ENCODE measurements at places on chromosomes 5 and 9. TPM values are rescaled to one million over a fixed set of nuclear protein-coding genes. Genes with fewer than 3 reads are reported as not detected.
A peak's percentile ranks its signal among the peaks of the same experiment; 100 is the strongest.

GRCh38 chr5:177316005-177316404 lies 4.3 kb upstream of the MXD3 start:
- H3K4me1 ChIP-seq: peaks cover 3% of the 10 kb centered on the region
- H3K27ac ChIP-seq: no peak overlapping the region
- H3K4me3 ChIP-seq: no peak overlapping the region
- no peaks in the 10 kb centered on the region for H3K27me3 ChIP-seq
- DNase-seq: no peak

DNA sequence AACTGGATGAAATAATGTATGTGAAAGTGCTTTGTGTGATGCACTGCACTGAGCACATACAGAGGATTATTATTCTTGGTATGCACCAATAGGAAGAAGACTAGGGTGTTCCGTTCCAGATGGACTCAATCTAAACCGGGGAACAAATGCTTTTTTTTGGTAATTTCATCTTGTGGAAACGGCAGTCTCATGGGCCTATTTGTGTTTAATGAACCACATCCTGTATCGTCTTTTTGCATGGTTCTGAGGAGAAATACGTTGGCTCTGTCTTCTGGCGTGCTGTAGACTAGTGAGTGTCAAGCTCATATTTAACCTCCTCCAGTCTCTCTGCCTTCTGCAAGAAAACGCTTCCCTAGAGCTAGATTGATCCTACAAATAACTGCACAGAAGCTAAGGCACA lies 30.0 kb downstream of the TRIM32 start:
- H3K4me3 ChIP-seq: no peak overlapping the region
- no peaks in the 10 kb centered on the region for H3K36me3 ChIP-seq
- H3K27me3 ChIP-seq: no peaks in the 10 kb centered on the region
- no peak for DNase-seq

DNA sequence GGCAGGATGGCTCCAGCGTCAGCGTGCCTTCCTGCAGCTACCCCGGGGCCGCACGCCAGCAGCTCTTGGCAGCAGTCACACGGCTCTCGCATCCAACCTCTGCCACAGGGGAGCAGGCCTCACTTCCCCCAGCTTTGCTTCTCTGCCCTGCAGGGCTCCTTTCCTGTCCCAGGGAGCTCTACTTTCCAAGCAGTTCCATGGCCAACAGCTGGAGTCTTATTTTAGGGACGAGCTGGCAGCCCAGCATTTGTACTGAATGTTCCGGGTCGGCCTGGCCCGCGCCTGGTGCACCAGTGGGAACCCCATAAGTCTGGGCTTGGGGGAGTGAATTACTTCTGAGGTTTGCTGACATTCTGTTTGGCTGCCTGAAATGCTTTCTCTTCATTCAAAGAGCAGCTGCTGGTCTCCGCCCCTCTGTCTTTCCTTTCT lies 34.6 kb downstream of the GADD45G start:
- H3K36me3 ChIP-seq: no peaks in the 10 kb centered on the region
- H3K27ac ChIP-seq: no peak overlapping the region
- H3K27me3 ChIP-seq: no peaks in the 10 kb centered on the region
- peak; percentile 78 for DNase-seq

Gene CD72
- 4.1 TPM for total RNA-seq

DNA sequence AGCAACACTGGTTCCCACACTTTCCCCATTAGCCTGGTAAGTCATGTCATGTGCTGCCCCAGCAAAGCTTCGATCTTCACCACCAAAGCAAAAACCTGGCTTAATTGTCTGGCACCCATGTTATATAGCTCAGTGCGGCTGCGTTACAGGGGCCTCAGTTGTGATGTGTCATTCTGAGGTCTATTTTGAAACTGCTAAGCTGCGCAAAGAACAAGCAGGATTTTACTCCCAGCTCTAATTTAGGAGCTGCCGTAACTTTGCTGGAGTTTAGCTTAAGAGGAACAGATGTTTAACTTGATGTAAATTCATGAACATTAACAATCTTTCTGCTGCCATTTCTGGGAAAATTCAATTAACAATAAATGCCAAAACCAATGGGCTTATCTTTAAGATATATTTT lies 274.1 kb downstream of the HSPA4 start:
- H3K36me3 ChIP-seq: no peaks in the 10 kb centered on the region
- no peak overlapping the region for H3K4me3 ChIP-seq
- H3K4me1 ChIP-seq: no peaks in the 10 kb centered on the region
- DNase-seq: no peak
- H3K27me3 ChIP-seq: no peaks in the 10 kb centered on the region

DNA sequence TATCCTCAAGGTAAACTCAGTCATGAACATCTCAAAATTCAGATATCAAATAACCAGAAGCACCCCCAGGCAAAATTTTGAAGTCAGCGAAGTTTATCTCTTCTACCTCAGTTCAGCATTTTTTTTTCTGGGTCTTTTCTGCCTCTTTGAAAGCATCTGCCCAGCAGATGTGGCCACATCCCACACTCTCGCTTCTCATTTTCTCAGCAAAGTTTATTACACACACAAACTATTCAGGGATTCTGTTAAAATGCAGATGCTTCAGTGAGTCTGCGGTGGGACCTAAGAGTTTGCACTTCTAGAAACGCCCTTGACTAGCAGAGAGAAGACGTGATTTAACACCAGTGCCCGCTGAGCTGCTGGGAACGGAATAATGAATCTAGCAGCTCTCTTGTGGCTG lies 19.3 kb downstream of the RASEF start:
- H3K36me3 ChIP-seq: no peaks in the 10 kb centered on the region
- H3K4me3 ChIP-seq: no peak overlapping the region
- DNase-seq: no peak
- H3K27ac ChIP-seq: no peak overlapping the region
- H3K4me1 ChIP-seq: no peaks in the 10 kb centered on the region
- no peaks in the 10 kb centered on the region for H3K27me3 ChIP-seq

DNA sequence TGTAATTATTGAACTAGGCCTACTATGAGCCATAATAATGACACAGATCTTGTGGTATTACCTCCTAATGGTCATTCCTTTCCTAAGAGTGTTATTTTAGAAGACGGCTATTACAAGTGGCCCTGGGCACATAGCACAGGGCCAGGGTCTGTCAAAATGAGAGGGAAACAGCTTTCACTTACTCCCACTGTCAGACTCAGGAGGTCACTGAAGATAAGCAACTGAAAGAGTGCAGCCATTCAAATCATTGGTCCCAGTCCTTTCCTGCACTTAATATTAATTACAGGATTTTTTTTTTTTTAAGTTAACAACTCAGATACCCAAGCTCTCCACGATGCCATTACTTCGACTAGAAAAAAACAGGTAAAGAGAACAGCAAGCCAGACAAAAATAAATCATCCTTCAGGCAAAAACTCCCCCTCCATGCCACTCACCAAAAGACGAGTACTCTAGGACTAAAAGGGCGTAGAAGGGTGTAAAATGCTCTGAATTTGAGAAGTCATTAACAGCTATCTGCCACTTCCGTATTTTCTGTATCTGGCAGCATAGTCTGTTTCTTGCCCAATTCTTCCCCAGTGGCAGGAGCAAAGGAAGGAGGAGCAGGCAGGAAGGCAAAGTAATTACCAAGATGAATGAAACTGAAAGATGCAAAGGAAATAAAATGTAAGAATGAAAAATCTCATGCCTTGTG lies 87.4 kb downstream of the ZNF608 start:
- no peak for DNase-seq
- H3K4me1 ChIP-seq: peaks cover 18% of the 10 kb centered on the region
- H3K36me3 ChIP-seq: no peaks in the 10 kb centered on the region
- H3K27ac ChIP-seq: no peak overlapping the region
- H3K4me3 ChIP-seq: no peak overlapping the region
- H3K27me3 ChIP-seq: no peaks in the 10 kb centered on the region

DNA sequence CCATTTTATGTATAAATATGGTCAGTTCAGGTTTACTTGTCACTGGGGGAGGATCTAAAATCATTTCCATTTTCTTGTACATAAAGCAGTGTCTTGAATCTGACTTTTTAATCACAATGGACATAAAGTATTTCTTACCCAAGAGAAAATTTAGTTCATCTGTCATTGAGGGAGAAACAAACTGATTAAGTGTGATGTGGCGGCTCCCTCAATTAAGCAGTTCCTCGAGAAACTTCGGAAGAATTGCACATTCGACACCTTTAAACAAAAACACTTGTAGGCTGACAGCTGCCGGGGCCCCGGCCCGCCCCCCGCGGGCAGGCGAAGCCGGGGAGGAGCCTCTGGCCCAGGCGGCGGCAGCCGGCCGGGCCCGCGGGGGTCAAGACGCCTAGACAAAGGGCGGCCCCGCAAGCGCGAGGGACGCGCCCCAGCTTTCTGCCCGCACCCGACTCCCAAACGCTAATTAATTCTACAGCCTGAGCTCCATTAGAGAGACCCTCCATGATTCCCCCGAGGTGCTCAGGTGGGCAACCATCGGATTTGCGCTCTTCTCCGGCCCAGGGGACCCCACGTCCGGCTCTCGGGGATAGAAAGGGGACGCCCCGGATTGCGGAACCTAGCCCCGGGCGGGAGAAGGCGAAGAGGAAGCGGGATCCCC lies 750 bp downstream of the TRIM36 start:
- H3K27me3 ChIP-seq: no peaks in the 10 kb centered on the region
- no peak for DNase-seq
- H3K4me3 ChIP-seq: peak overlapping the region; percentile 56
- no peak overlapping the region for H3K27ac ChIP-seq
- no peaks in the 10 kb centered on the region for H3K36me3 ChIP-seq

Gene CTXN3
- total RNA-seq: not detected

GRCh38 chr5:141672841-141673813 lies 8.9 kb downstream of the ARAP3 start:
- no peak for DNase-seq
- no peak overlapping the region for H3K4me3 ChIP-seq
- H3K36me3 ChIP-seq: no peaks in the 10 kb centered on the region
- H3K4me1 ChIP-seq: no peaks in the 10 kb centered on the region
- H3K27me3 ChIP-seq: no peaks in the 10 kb centered on the region

Gene NIPBL
- 57.7 TPM for total RNA-seq

Gene HSPB3
- total RNA-seq: 3.7 TPM

DNA sequence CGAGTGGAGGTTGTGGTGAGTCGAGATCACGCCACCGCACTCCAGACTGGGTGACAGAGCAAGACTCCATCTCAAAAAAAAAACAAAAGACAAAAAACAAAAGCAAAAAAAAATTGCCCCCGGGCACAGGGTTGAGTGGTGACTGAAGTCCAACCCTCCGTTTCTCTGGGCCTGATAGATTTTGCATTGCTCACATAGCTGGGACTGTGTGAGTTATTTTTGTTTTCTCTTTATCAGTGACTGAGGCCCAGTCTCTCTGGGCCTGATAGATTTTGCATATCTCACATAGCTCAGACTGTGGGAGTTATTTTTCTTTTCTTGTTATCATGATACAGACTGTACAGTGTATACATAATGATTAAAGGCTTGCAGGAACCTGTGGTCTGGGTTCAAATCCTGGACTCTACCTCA lies 2.6 kb upstream of the SLC28A3 start:
- DNase-seq: no peak
- H3K27ac ChIP-seq: no peak overlapping the region
- H3K27me3 ChIP-seq: no peaks in the 10 kb centered on the region
- no peak overlapping the region for H3K4me3 ChIP-seq
- H3K36me3 ChIP-seq: no peaks in the 10 kb centered on the region
- H3K4me1 ChIP-seq: no peaks in the 10 kb centered on the region

DNA sequence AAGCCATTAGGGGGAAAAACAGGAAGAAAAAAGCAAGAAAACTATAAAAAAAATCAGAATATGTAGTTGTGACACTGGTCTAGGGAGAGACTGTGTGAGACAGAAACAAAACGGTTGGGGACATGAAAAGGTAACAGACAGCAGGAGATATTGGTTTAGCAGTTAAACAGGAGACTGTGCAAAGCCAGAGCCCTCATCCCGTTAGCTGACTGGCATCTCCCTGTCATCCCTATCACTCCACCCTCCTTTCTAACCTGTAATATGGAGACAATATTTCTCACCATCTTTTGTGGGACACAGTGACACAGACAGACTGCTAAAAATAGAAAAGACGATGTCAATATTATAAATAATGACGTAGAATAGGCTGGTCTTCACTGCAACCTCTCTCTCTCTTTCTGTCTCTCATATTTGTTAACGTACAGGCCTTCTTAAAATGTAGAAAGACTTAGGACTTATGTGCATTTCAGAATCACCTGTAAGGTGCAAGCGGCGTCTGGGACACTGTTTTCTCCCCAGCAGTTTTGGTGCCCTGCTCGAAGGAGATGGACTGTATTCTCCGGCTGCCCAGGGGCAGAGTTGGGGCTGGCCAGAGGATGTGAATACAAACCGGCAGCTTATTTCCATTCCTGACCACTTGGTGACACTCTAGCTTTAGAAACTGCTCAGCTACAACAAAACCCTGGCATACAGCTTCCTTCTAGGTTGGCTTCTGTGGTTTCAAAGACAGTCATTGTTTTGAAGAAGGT lies 190.6 kb downstream of the MAT2B start:
- no peaks in the 10 kb centered on the region for H3K36me3 ChIP-seq
- no peaks in the 10 kb centered on the region for H3K27me3 ChIP-seq
- no peaks in the 10 kb centered on the region for H3K4me1 ChIP-seq
- H3K4me3 ChIP-seq: no peak overlapping the region
- H3K27ac ChIP-seq: no peak overlapping the region
- DNase-seq: no peak

Measured in ovary (tissue), 10 donors.